ENCODE measurements at places on chromosomes 1 and 21. TPM values are rescaled to one million over a fixed set of nuclear protein-coding genes. Genes with fewer than 3 reads are reported as not detected.

DNA sequence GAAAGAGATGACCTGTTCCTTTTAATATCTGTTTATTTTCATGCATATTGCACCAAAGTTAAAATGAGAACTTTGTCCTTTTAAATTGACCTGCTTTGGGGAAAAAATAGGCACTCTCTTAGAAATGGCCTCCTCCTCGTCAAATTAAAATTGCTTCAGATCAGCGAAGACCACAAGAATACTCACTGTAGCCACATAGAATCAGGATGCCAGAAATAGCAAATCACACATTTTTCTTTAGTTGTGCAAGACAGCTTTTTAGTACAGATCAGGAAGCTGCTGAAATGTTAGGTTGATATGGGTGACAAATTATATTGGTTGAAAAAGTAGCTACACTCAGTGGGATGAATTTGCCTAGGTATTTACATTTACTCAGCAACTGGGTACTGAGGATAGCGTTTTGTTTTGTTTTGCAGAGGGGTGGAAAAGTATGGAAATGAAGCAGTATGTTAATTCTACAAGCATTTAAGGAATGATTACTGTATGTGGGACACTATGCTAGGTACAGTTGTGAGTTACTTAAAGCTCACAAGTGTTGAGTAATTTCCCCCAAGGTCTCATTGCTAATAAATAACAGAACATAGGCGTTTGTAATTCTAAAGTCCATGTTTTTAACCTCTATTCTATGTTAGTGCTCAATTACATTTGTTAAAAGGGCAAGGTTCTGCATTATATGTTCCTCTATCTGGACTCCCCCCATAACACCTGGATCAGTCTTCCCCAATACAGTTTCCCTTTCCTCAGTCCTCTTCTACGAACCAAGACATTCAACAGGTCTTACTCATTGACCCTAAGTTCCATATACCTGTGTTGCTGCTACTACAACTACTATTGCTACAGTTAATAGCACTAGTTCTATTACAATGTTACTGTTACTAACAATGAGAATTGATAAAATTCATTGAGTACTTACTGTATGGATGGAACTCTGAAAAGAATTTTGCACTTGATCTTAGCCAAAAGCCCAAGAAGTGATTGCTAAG is 99.4 kb upstream of the S1PR1 start:
- DNase-seq, result no peak

Gene CASQ2
- 823 TPM for polyA plus RNA-seq

Gene KCNT2
- 5.8 TPM for polyA plus RNA-seq

Gene DDOST
- polyA plus RNA-seq, result 140 TPM

Gene S100A7A
- polyA plus RNA-seq, result not detected

GRCh38 chr1:227370533-227371254 is 52.4 kb upstream of the CDC42BPA start:
- DNase-seq, result no peak

DNA sequence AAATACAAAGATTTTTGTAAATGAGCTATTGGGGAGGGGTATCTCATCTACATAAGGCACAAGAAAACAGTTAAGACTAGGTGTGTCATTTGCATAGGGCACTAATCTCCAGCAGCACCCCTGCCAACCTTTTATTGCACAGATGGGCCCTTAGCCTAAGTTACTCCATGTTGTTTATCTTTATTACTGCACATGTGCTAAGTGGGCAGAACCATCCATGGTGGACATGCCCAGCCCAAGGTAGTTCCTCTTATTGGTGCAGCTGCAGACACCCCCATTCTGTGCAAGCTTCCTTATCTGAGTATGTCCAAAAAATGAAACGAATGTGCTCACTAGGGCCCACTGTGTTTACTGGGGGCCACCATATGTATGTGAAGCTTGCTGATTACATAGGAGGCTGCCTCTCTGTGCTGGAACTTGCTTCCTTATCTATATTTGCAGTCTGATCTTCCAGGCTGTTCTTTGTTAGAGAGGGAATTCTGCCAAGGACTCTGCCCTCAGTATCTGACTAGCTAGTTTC is 77.3 kb upstream of the NEK7 start:
- DNase-seq, result no peak

DNA sequence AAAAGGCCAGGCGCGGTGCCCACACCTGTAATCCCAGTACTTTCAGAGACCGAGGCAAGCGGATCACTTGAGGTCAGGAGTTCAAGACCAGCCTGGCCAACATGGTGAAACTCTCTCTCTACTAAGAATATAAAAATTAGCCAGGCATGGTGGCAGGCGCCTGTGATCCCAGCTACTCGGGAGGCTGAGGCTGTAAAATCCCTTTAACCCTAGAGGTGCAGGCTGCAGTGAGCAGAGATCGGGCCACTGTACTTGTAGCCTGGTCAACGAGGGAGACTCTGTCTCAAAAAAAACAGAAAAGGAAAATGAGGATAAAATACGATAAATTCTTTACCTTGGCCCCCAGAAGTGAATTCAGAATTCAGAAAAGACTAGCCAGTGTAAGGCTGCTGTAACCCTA is 1.6 kb downstream of the TMEM50B start:
- DNase-seq, result no peak

GRCh38 chr1:59592924-59593323 is 221.8 kb upstream of the HOOK1 start:
- DNase-seq, result no peak

DNA sequence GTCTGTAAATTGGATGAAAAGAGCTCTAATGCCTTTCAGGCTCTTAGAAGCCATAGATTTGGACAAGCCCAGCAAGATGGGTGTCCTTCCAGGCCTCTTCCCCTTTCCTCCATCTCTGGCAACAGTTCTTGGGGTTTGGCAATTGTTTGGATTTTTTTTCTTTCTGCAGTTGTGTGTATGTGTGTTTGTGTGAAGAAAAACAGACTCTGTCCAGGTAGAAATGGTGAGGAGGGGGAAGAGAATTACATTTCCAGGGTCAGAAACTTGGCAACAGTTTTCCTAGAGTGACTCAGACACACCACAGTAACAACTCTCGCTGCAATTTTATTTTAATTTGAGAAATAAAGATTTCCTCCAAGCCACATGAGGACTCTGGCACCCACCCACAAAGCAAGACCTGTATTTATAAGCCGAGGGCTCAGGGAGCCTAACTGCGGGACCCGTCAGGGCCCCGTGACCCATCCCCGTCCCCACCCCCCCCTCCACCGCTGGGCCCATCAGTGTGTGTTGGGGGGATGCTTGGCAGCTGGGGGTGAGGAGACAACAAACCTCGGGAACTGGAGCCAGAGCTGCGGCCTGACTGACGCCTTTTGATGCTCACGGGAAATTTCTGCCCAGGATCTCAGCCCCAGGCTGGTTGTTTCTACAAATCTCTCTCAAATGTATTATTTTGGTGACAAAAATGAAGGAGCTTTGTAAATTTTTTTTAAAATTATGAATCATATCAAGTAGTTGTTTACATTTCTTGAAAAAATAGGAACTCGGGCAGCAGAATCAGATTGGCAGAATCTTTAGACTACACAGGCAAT is 4.4 kb downstream of the TMEM200B start:
- no peak for DNase-seq

Gene FAM72D
- 1.4 TPM for polyA plus RNA-seq

- no peak for DNase-seq
Measured at GRCh38 chr1:83499998-83500397, 498.9 kb downstream of the TTLL7 start.

DNA sequence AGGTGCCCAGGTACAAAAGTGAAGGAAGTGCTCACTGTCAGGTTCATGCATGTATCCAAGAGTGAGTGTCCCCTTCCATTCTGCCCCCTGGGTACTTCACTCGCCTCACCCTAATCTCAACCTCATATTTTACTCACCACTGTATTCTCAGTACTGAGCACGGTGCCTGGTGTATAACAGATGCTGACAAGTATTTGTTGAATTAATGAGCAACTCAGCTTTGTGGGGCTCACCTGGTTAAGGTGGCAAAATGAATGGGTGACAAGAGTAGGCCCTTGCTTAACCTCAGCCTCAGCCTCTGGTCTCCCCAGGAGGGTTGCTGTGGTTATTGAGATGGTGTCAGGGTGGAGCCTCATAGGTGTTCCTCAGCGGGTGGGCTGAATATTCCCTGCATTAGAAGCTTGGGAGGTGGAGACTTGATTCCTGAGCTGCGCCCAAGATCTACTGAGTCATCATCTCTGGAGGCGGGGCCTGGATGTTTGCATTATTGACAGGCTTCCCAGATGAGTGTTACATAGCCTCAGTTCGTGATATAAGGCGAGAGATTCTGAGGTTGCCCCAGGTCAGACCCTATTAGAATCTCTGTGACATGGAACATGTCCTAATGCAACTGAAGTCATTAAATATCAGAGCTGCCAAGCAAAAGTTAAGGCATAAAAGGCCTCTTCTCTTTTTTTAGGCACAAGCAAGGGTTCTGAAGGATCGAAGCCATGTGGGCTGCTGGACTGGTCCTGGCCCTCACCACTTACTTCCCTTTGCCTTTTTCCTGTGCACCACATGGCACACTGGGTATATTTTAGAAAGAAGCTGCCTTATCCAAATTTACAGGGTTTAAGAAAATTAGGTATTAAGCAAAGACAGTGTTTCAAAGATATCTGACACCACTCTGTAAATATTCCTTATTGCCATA is 39.2 kb downstream of the SYT6 start:
- DNase-seq, result no peak

- DNase-seq, result peak; percentile 98
Measured at GRCh38 chr1:173429471-173430402, 47.4 kb upstream of the PRDX6 start.
